Thoracic aorta (tissue), 2 donors: ENCODE measurements at places on chromosomes 16 and 17. TPM values are rescaled to one million over a fixed set of nuclear protein-coding genes. Genes with fewer than 3 reads are reported as not detected.
A peak's percentile ranks its signal among the peaks of the same experiment; 100 is the strongest.

DNA sequence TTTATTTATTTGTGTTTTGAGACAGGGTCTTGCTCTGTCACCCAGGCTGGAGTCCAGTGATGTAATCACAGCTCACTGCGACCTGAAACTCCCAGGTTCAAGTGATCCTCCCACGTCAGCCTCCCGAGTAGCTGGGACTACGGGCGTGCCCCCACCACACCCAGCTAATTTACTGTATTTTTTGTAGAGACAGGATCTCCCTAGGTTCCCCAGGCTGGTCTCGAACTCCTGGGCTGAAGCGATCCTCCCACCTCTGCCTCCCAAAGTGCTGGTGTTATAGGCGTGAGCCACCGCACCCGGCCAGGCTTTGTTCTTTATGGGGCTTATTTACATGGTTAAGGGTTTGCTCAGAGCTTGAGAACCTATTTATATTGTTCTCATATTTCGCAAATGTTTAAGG, 5.8 kb upstream of the MEIOB start:
- no peaks in the 10 kb centered on the region for H3K4me1 ChIP-seq
- no peak overlapping the region for H3K4me3 ChIP-seq
- no peaks in the 10 kb centered on the region for H3K27me3 ChIP-seq
- DNase-seq, result no peak
- no peaks in the 10 kb centered on the region for H3K36me3 ChIP-seq
- no peak overlapping the region for H3K27ac ChIP-seq

- no peaks in the 10 kb centered on the region for H3K27me3 ChIP-seq
- peaks cover 23% of the 10 kb centered on the region for H3K36me3 ChIP-seq
- peaks cover 10% of the 10 kb centered on the region for H3K4me1 ChIP-seq
- H3K4me3 ChIP-seq, result no peak overlapping the region
Measured at GRCh38 chr16:28865722-28866453, 2.2 kb downstream of the SH2B1 start.

DNA sequence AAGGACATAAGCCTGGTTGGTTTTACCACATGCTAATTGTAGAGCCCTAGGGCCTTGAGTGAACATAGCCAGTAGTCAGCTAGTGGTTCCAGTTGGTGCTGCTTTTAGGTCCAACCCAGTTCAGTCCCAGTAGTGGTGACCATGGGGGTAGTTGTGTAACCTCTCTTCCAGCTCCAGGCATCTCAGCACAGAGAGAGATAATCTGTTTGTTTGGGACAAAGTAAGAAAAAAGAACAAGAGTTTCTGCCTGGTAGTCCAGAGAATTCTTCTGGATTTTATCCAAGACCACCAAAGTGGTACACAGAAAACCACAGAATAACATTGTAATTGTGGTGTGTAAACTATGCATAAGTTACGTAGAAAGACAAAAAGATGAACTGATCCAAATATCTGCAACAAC, 5.2 kb upstream of the CCL13 start:
- peaks cover 16% of the 10 kb centered on the region for H3K4me1 ChIP-seq
- H3K27ac ChIP-seq, result no peak overlapping the region
- no peak overlapping the region for H3K4me3 ChIP-seq
- no peaks in the 10 kb centered on the region for H3K27me3 ChIP-seq

GRCh38 chr17:71488851-71489250, 632.0 kb upstream of the SOX9 start:
- H3K36me3 ChIP-seq, result no peaks in the 10 kb centered on the region
- DNase-seq, result no peak
- no peak overlapping the region for H3K27ac ChIP-seq
- H3K27me3 ChIP-seq, result no peaks in the 10 kb centered on the region
- H3K4me3 ChIP-seq, result no peak overlapping the region
- H3K4me1 ChIP-seq, result no peaks in the 10 kb centered on the region

- H3K4me1 ChIP-seq, result no peaks in the 10 kb centered on the region
- H3K27ac ChIP-seq, result no peak overlapping the region
- H3K36me3 ChIP-seq, result no peaks in the 10 kb centered on the region
Measured at GRCh38 chr16:86062271-86062965, 163.5 kb downstream of the IRF8 start.

- H3K27me3 ChIP-seq, result no peaks in the 10 kb centered on the region
- H3K36me3 ChIP-seq, result peaks cover 11% of the 10 kb centered on the region
- DNase-seq, result no peak
- peak overlapping the region; percentile 95 for H3K27ac ChIP-seq
- no peak overlapping the region for H3K4me3 ChIP-seq
- peaks cover 42% of the 10 kb centered on the region for H3K4me1 ChIP-seq
Measured at GRCh38 chr16:1531638-1531910, 1.9 kb upstream of the TMEM204 start.

GRCh38 chr17:80891397-80892018, 100.1 kb upstream of the CHMP6 start:
- H3K4me1 ChIP-seq, result peaks cover 28% of the 10 kb centered on the region
- peaks cover 8% of the 10 kb centered on the region for H3K36me3 ChIP-seq
- H3K4me3 ChIP-seq, result peak overlapping the region; percentile 54

DNA sequence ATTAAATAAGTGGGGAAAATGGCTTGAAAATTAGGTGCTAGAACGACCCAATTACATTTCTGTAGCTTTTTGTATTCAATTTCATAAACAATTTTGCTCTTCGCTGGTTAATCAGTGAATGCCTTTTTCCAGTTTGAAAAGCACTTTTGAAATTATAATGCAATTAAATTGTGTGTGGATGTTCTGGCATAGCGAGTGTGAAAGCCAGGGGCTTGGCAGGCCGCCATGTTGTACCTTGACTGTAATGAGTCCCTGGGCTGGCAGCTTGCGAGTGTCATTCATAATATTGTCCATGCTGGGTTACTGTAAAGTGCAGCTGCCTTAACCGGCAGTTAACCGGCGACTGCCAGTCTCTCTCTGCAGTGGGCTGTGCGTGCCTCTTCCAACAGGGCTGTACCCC, 177.8 kb downstream of the CCDC182 start:
- H3K4me3 ChIP-seq, result no peak overlapping the region
- H3K27me3 ChIP-seq, result no peaks in the 10 kb centered on the region
- no peak overlapping the region for H3K27ac ChIP-seq
- no peaks in the 10 kb centered on the region for H3K36me3 ChIP-seq
- DNase-seq, result no peak

GRCh38 chr16:77807-78443, at the start of gene MPG:
MPG (plus strand) TSS chr16:78225; CDS start chr16:78310, 85 bp downstream.
- DNase-seq, result no peak
- H3K27ac ChIP-seq, result peak within 1 kb of the TSS; percentile 95
- H3K4me3 ChIP-seq, result peak within 1 kb of the TSS; percentile 76

DNA sequence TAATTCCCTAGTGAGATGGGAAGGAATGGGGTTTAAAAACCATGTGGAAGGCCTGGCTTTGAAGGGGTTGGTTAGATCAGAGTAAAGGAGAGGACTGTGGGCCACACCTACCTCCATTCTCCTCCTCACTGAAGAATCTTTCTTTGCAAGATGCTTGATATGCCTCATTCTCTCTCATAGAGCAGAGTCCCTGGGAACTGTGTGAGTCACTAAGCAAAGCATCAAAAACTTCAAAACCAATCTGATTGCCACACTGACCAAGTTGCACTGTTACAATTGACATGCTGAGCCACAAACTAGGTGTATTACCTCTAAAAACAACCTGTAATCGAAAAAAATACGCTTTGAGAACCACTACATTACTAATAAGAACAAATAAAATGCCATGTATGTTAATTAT, 2.0 kb downstream of the TUBD1 start:
- no peak overlapping the region for H3K4me3 ChIP-seq
- H3K36me3 ChIP-seq, result peaks cover 8% of the 10 kb centered on the region
- peaks cover 30% of the 10 kb centered on the region for H3K4me1 ChIP-seq
- no peak overlapping the region for H3K27ac ChIP-seq
- no peak for DNase-seq

GRCh38 chr16:82995924-82996441, 369.2 kb downstream of the CDH13 start:
- peak overlapping the region; percentile 61 for H3K27ac ChIP-seq
- no peaks in the 10 kb centered on the region for H3K27me3 ChIP-seq
- H3K36me3 ChIP-seq, result no peaks in the 10 kb centered on the region
- DNase-seq, result no peak

- H3K27ac ChIP-seq, result no peak overlapping the region
- peaks cover 15% of the 10 kb centered on the region for H3K27me3 ChIP-seq
- H3K4me3 ChIP-seq, result no peak overlapping the region
- no peaks in the 10 kb centered on the region for H3K36me3 ChIP-seq
- no peak for DNase-seq
Measured at GRCh38 chr16:3009568-3010390, 2.9 kb upstream of the CLDN9 start.

DNA sequence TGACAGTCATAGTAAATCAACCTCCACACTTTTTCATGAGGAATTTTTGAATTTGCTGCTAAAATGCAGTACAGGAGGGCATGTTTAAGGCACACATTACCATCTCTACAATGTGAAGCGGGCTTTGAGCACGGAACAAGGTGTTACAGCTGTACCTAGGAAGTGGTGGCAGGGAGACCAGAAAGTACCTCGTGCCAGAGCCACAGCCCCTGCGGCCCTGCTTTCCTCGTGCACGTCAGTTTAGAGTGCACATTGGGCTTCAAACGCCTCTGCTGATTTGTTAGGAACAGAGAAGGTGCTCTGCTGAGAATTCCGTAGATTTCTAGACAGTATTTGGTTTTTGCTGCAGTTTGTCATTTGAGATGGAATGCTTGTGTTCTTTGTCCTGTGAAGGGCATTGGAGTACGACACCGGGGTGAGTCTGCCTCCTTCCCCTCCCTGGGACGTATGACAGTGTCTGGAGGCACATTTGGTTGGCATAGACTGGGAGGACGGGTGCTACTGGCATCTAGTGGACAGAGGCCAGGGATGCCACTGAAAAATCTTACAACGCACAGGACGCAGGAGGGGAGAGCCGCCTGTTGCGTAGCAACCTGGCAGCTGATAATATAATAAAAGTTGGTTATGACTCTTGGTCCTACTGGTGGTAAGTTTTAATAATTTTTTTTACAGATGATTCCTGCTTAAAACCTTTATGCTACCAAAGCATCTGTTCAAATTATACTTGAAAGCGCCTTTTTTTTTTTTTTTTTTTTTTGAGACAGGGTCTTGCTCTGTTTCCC, 9.1 kb downstream of the FOXK2 start:
- no peaks in the 10 kb centered on the region for H3K36me3 ChIP-seq
- peak overlapping the region; percentile 29 for H3K27ac ChIP-seq
- H3K27me3 ChIP-seq, result no peaks in the 10 kb centered on the region
- H3K4me1 ChIP-seq, result peaks cover 32% of the 10 kb centered on the region

- no peak for DNase-seq
- no peaks in the 10 kb centered on the region for H3K27me3 ChIP-seq
- no peaks in the 10 kb centered on the region for H3K36me3 ChIP-seq
- H3K27ac ChIP-seq, result no peak overlapping the region
- no peaks in the 10 kb centered on the region for H3K4me1 ChIP-seq
- H3K4me3 ChIP-seq, result no peak overlapping the region
Measured at GRCh38 chr16:17211797-17212196, 259.0 kb downstream of the XYLT1 start.

DNA sequence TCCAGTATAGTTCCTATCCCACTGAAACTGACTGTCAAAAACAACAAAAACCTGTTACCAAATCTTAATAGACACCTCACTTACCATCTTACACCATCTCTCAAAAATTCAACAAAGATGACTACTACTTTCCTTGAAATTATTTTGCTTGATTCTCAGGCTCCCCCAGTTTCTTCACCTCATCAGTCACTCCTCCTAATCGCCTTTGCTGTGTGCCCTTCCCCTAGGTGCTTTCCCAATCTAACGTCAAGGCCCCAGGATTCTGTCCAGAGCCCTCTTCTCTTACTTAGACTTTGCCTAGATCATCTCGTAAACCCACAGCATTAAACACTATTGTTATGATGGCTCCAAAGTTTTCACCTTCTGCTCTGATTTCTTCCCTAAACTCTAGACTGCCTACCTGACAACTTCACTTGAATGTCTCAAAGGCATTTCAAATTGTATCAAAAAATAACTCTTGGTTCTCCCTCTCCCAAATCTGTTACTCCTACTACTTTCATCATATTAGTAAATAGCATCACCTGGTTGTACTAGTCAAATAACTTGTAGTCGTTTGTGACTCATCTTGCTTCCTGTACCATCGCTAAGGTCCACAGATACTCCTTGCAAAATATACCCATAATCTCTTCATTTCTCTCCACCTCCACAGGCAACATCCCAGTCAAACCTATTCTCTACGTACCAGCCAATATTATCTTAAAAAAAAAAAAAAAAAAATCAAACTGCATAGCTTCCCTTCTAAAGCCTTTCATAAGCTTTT, 18.0 kb downstream of the C16orf87 start:
- DNase-seq, result no peak
- H3K36me3 ChIP-seq, result no peaks in the 10 kb centered on the region
- H3K27me3 ChIP-seq, result no peaks in the 10 kb centered on the region

GRCh38 chr16:80564394-80564793, 23.6 kb downstream of the DYNLRB2 start:
- H3K4me3 ChIP-seq, result no peak overlapping the region
- H3K27me3 ChIP-seq, result no peaks in the 10 kb centered on the region
- H3K36me3 ChIP-seq, result no peaks in the 10 kb centered on the region
- H3K4me1 ChIP-seq, result no peaks in the 10 kb centered on the region

The SIAH1 gene
- total RNA-seq, result 40.8 TPM

The GRIN2A gene
- 2.5 TPM for total RNA-seq

The LITAFD gene
- total RNA-seq, result not detected

The SDK2 gene
- 6.0 TPM for total RNA-seq

The ENDOV gene
- 46.7 TPM for total RNA-seq

The CHP2 gene
- not detected for total RNA-seq

The SLC9A5 gene
- total RNA-seq, result 1.4 TPM

The EPOP gene
- 0.54 TPM for total RNA-seq

The NKD1 gene
- total RNA-seq, result 30.2 TPM

The CMTM2 gene
- 1.7 TPM for total RNA-seq

The DHRS7C gene
- not detected for total RNA-seq

The MT1M gene
- 23.2 TPM for total RNA-seq
